H1 (cell line): ENCODE measurements at places on chromosomes 2 and 18. TPM values are rescaled to one million over a fixed set of nuclear protein-coding genes. Genes with fewer than 3 reads are reported as not detected.

DNA sequence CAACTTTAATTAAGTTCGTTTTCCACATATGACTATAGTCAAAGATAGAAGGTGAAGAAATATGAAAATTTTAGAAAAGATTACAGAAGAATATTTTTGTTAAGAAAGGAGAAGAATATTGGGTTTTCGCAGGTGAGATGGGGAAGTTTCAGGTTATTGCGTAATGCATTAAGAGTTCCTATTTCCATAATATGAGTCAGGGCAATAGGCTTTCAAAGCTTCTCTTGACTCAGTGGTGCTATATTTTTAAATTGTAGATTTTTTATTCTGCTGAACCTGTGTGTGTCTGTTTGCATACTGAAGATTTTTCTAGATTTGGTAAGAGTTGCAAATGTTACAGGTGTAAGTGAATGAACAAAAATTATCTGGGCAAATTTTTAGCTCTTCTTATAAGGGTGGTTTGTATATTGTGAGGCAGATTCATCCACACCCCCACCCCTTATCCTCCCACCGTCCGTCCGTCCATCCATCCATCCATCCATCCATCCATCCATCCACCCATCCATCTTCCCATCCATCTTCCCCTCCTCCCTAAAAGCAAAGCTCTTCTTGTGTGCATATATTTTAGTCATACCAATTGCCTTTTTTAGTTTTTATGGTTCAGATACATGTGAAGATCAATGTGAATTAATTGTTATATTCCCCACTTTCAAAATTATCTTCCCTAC lies 69.6 kb downstream of the MYO1B start:
- DNase-seq, result no peak

DNA sequence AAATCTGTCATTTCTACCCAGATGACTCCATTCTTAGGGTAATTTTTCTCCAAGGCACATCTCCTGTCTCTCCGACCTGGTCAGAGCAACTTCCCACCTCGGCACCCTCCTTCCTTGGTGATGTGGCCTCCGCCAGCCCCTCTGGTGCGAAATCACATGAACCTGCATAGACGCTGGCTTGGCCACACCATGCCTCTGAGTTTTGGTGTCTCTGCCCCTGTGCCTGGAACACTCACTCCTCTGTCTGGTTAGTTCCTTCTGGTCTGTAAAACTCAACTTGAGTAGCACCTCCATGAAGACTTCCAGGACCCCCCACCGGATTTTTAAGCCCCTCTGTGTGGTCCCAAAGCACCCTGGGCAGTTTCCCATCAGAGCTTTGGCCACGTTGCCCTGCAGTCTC lies 83.2 kb upstream of the OTOS start:
- DNase-seq, result no peak

GRCh38 chr2:239148495-239149200 lies 252.2 kb downstream of the HDAC4 start:
- DNase-seq, result no peak

DNA sequence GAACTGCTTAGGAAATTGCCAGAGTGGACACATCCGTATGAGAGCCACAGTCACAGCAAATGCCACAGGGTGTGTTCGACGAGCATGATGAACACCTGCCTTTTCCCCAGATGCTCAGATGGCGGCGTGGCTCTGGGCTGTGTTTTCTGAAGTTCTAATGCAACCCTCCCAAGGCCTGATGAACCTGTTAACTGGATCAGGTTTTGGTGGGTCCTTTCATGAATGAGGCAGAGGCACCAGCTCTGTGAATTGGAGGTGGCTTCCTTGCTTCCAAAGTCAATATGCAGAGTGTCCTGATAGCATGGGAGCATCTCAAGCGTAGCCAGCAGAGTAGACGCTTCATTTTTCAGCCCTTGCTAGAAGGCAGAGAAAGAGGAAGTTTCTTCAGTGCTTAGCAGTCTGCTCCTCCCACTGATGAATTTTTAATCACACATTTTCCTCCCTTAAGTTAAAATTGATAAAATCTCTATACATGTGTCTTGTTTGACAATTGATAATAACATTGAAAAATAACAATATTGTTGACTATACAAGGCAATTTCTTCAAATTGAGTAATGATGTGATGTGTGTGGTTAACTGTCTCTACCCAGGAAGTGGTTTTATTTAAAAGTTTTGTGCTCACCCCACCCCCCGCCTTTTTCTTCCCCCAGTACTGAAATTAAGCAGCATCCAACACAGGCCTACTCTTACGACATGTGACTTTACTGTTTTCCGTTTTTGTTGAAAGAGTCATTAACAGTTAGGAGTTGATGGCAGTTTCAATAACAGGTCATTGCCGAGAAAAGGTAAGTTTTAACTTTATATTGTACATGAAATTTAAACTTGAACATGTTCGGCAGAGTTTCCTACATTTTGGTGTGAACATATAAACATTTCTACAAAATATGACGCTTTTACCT lies at the start of gene ARHGAP15:
TSS of gene ARHGAP15 (plus strand) at position 739 of the 900 bp plus-strand sequence.
- DNase-seq, result no peak

Gene FBLN7
- total RNA-seq, result 0.30 and 0.82 TPM in 2 replicates

DNA sequence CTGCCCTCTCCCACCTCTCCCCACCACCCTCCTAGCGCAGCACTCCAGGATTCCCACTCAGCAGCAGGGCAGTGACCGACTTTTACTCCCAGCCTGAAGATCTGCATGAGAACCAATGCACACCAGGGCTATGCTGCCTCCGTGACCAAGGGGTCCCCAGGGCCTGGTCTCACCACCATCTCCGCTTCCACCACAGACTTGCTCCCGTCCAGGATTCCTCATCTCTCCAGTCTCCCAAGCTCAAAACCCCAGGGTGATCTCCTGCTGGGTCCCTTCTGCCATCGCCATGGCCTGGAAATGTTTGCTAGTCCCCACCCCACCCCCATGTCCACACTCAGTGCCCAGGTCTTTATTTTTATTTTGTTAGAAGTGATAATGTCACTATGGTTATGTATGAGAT lies 2.1 kb upstream of the CIDEA start:
- DNase-seq, result no peak

Gene FMNL2
- 45.1 and 45.9 TPM in 2 replicates for total RNA-seq
